Hematopoietic multipotent progenitor cell treated with erythropoietin and hydrocortisone succinate and interleukin-3 and kit ligand, for 8 days (in vitro differentiated cells): ENCODE measurements at places on chromosomes 13 and 19.

DNA sequence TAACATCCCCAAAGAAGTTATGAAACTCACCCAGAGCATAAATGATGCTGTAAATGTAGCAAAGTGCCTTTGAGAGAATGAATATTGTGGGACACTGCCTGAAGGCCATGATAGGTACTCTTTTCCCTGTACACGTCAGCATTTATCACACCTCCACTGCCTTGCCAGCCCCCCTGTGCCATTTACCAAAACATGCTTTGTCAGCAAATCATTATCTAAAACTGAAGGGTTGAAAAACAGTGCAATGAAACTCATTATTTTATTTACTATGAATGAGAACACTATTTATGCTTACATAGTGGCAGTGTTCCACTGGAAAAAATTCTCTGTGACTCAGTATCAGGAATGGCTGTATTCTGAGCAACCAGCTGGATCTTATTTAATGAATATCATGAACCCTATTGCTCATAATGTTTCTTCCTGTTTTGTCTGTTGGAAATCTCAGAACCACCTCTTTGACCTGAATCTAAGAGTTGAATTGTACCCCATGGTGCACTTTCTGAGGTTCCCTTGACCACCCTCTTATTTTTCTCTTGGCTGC is 564.1 kb downstream of the DCT start:
- DNase-seq: no peak

DNA sequence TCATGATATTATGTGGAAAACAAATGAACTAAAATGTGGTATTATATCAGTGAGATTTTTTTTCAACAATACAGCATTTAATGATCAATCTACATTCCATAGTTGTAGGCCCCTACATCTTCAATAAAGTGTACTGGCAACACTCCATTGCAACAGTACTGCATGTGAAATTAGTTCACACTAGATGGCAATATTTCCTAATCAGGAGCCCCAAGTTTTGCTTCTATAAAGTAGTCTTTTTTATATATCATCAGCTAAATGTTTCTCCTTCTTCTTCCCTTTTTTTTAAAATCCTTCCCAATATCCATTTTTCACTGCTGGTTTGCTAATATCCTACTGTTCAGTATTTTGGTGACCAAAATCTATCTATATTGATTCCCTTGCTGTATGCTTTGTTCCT is 528.3 kb upstream of the ATXN8OS start:
- DNase-seq: no peak

- no peak for DNase-seq
Measured at GRCh38 chr13:24221007-24221406, 60.5 kb downstream of the SPATA13 start.

GRCh38 chr13:29369060-29369743 is 226.3 kb downstream of the SLC7A1 start:
- peak; percentile 73 for DNase-seq

GRCh38 chr19:16160943-16161560 is 12.3 kb downstream of the CIB3 start:
- DNase-seq: peak; percentile 33

DNA sequence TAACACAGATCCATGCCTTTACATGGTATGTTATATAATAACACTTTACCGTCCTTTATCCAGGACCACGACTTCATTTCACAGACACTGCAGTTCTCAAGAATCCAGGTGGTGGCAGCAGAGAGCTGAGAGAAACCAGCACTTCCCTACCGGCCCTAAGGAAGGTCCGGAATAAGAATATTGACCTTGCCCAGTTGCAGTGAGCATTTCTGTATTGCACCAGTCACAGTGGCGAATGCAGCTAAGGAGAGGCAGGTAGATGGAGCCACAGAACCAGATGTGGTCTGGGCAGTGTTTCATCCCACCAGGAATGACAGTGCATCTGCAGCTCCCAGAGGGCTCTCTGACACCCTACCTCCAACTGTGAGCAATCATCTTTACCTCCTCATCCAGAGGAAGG is 44.6 kb downstream of the ZNF787 start:
- peak; percentile 65 for DNase-seq

- DNase-seq: peak; percentile 0
Measured at GRCh38 chr13:50519866-50520265, 323.6 kb downstream of the DLEU7 start.

GRCh38 chr13:75468098-75468497 is 13.9 kb downstream of the TBC1D4 start:
- no peak for DNase-seq

- no peak for DNase-seq
Measured at GRCh38 chr19:13337181-13337580, 169.1 kb downstream of the CACNA1A start.

GRCh38 chr13:25192489-25192888 is 20.4 kb upstream of the AMER2 start:
- no peak for DNase-seq

GRCh38 chr13:113864273-113864890 is 506 bp upstream of the GAS6 start:
- no peak for DNase-seq

GRCh38 chr19:29873801-29874575 is 62.2 kb downstream of the CCNE1 start:
- DNase-seq: no peak

- DNase-seq: no peak
Measured at GRCh38 chr13:98195054-98195791, 18.2 kb upstream of the RNF113B start.

DNA sequence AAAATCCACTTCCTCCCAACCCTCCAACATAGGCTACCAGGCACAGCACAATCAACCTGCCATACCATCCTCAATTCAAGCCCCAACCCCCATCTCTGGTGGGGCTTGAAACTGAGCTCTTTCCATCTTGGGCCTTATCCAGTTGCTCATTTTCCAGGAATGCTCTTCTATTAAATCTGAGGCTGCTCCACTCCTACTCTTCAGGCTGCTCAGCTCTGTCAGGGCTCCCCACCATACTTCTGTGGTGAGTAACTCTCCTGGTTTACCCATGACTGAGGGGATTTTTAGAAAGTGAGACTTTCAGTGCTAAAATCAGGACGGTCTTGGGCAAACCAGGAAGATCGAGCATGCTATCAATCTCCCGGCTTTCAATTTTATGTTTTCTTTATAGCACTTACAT is 512.8 kb downstream of the LMO7 start:
- no peak for DNase-seq

GRCh38 chr13:38419312-38419873 is 69.7 kb downstream of the UFM1 start:
- DNase-seq: no peak

GRCh38 chr13:40313269-40314200 is 352.9 kb downstream of the FOXO1 start:
- DNase-seq: no peak

- no peak for DNase-seq
Measured at GRCh38 chr19:19461306-19461670, 54.1 kb downstream of the TSSK6 start.

- no peak for DNase-seq
Measured at GRCh38 chr19:10891405-10892086, 20.2 kb downstream of the CARM1 start.

GRCh38 chr19:29491491-29491890 is 34.3 kb upstream of the VSTM2B start:
- no peak for DNase-seq

DNA sequence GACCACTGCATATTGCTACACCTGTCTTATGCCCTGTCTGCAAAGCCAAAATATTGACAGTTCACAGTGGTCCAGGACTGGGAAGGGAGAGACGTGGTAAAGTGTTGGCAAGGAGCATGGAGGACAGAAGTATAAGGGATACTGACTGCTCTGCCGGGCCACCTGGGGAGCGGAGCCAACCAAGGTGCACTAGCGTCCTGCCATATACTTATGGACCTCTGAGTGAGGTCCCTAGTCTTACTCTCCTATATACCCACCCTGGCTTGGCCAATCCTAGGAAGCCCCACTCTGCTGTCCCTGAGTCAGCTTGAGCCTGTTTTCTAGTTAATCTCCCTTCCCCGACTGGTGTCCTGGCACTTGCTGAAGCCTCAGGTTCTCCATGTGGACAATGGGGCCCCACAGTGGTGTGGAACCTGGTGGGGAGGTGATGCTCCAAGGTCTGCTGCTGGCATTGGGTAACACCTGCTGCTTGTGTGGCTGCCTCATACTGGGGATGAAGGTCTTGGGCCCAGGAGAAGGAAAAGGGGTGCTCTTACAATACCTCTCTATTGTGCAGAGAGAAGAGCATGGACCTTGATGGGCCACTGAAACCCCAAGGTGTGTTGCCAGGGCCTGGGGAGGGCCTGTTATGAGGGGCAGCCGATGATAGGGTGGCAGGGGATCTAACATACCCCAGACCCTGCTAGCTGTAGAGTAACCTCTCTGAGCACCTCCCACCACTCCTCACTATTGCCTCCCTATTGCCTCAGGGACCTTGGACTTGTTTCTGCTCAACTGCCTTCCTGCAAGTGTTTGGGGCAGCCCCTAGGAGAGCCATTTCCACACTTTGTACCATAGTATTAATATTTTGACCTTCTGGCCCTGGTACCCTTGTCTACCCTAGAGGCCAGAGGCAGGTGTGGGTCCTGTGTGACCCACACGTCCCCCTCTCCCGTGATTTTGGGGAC is 6.7 kb upstream of the TRIM28 start:
- DNase-seq: no peak

- peak; percentile 57 for DNase-seq
Measured at GRCh38 chr13:46575301-46575771, 22.4 kb downstream of the LRCH1 start.

DNA sequence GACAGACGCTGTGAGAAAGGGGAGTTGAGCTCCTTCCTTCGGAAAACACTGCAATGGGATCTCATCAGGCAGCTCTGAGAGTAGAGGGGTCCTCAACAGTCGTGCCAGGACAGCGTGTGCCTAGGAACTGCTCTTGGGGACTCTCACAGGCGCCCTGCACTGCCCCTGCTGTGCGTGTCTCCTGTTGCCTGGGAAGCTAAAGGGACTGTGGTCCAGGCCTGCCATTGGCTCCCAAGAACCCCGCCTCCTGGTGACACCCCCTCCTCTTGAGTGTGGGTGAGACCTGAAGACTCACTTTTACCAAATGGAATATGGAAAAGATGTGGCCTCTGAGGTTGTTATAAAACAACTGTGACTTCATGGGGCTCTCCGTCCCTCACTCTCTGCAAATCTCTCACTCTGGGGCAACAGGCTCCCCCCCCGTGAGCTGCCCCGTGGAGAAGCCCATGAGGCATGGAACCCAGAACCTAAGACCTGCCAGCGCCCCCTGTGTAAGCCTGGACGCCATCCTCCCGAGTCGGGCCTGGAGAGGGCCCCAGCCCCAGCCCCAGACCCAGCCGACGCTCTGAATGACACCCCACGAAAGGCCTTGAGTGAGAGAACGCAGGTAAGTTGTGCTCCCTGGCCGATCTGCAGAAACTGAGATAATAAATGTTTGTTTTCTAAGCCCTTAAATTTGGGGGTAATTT is 302.7 kb downstream of the FGF9 start:
- no peak for DNase-seq

- no peak for DNase-seq
Measured at GRCh38 chr19:18053576-18054219, 33.0 kb downstream of the IL12RB1 start.

DNA sequence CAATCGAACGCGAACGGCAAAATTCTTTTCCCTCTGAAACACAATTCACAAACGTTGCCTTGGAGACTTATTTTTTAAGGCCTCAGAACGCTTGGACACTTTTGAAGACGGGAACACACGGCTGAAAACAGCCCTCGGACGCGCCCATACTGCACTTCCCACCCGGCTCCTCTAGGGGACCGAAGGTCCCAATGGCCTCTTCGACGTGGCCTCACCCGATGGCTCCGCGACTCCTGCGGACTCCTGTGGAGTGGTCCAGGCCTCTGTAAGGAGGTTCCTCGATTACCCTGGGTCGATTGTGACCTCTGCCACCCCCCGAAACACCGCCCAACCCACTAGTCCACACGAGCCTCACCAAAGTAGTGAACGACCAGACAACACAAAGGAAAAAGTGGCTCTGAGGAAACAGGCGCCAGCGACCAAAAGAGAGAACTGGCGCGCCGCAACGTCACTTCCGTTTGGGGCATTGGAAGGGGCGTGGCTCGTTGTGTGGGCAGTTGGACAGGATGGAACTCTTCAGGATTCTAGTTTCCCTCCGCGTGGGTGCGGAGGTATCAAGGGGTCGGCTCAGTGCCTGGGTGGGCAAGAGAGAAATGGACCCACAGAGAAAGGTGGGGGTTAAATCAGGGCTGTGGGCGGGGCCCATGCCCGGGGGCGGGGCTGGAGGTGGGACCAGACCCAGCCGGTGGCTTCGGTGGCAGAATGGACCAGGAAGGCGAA is at the start of gene ZNF560:
Gene ZNF560, minus strand, starts transcription at position 434 of the 720 bp plus-strand sequence. CDS start 23,303 bp downstream, outside the sequence.
- peak; percentile 11 for DNase-seq

DNA sequence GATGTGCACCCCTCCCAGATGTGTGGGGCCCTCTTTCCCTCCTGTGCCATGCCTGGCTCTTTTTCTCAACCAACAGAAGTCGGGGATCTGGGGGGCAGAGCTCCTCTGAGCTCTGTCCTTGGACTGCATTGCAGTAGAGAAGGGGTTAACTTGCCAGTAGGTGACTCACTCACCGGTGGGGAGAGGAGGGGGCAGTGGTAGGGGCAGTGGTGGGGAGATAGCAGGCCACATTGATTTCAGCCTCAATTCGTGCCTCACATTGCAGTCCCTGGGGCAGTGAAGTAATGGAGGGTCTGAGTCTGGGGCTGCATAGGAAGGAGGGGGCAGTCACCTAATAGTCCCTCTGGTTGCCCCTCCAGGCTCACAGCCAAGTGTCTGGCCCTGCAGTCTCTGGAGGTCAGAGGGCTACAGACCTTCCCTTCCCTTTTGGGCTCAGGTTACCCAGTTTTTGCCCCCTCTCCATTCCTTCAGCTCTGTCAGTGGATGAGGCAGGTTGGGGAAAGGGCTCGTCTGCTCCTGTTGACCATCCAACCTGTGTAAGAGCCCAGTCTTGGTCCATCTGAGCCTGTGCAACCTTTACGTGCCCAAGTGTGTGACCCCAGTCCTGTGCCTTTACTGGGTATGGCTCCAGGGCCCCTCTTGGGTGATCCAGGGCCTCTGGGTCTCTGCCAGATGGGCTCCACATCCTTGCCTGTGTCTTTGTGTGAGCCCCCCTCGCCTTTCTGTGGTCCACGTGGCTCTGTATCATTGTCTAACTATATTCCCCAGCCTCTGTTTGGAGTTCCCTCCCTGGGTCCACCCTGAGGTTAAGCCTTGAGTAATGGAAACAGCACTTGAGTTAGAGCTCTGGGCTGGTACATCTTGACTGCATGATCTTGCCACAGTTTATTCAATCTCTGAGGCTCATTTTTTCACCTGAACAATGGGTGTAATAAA is 13.0 kb downstream of the CIC start:
- peak; percentile 59 for DNase-seq

GRCh38 chr13:92530364-92530763 is 696.2 kb upstream of the GPC6 start:
- no peak for DNase-seq

DNA sequence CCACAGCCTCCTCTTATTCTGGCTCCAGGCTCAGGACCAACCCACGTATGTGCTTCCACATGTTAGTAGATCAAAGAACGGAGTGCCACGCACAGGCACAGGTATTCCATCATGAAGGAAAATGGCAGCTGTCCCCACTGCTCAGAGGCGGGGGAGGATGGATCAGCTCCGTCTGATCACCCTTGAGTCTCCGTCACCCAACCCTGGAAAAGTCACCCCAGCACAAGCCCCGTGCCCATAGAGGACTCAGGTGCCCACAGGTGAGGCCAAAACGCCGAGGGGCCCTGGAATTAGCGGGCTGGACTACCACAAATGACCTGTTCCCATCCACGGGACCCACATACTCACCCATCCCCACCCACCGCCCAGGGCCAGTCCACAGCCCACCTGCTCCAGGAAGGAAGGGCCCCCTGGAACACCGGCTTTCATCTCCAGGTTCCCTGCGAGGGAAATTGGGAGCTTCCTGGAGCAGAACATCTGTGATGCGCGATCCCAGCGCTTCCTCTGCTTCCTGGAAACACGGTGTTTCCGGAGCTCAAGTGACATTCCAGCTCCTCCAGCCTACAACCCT is 120.5 kb upstream of the SPACA7 start:
- DNase-seq: no peak

GRCh38 chr13:60491531-60491930 is 94.5 kb downstream of the TDRD3 start:
- DNase-seq: peak; percentile 49
